ENCODE measurements at places on chromosomes 4 and X.

DNA sequence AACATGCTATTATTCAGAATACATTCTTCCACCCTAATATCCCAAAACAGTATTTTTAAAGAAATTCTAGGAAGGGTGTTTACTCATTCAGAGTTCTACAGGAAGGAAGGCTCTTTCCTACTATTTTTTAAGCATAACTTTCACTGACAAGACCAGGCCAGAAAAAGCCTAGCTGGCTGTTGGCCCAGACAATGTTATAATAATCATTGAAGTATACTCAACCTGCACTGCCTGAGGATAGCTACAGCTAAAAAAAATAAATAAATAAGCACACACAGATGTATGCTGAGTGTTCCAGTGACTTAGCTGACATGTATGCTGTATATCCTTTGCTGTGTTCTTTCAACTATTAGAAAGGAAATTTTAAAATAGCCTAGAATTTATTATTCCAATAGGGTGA is 145.8 kb upstream of the SPRY1 start:
- DNase-seq, result no peak

- DNase-seq, result no peak
Observed at GRCh38 chr4:10944321-10944720, 259.8 kb upstream of the CLNK start.

GRCh38 chr4:25900310-25900709 is 13.7 kb upstream of the SMIM20 start:
- no peak for DNase-seq

DNA sequence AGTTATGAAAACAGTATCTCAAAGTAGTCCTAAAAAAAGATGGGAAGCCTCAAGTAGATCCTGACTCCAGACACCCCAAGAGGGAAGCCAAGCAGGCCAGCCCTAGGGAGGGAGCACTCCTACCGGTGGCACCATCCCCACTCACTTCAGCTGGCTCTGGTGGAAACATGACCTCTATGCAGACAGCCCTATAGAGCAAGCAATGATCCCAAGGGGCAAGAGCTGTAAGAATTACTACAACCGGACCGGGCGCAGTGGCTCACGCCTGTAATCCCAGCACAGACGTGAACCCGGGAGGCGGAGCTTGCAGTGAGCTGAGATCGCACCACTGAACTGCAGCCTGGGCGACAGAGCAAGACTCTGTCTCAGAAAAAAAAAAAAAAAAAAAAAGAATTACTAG is 5.7 kb downstream of the LETM1 start:
- no peak for DNase-seq

DNA sequence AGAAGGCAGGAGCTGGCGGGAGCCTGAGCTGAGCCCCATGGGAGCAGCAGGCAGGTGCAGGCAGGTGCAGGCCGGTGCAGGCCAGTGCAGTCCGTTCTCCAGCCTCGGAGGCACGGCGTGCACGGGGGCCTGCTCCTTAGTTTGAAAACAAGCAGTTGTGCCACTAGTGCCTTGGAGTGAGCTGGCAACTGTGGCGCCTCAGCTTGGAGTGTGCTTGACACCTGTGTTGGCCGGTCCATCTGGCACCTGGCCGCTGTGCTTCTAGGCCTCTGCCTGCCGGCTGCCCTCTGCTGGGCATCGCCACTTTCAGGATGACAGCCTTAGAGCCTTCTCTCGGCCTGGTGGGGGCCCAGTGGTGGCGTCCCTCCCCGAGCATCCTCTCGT is 47.9 kb downstream of the RGS12 start:
- no peak for DNase-seq

DNA sequence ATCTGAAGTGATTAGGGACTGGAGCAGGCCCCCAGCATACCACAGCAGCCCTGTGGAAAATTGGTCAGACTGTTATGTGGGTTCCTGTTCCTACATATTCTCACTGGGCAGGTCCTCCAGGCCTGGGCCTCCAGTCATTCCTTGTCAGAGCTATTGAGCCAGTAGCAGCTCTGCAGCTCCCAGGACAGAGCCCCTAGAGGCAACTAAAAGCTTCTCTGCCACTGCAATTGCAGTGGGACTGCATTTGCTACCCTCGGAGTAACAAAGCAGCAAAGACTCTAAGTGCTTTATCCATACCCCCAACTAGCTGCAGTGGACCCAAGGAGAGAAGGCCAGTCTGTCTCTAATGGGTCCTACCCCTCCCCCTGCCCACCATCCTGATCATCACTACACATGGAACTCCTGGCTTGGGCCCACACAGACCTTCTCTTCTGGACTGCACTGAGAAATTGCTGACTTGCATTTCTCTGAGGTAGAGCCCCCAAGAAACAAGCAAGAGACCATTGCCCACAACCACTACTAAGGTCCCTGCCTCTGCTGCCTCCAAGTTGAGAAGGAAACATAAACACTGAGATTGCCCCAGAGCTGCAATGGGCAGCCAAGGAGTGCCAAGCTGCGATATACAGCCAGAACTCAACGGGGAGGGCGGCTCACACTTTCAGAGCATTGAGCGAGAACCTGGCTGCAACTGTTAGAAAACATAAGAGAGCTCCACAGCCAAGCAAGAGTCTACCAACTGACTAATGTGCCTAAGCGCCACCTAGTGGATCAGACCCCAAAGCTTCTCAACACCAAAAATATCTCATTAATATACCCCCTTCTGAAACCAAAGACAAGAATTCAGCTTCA is 738.7 kb upstream of the NDST4 start:
- DNase-seq, result no peak

DNA sequence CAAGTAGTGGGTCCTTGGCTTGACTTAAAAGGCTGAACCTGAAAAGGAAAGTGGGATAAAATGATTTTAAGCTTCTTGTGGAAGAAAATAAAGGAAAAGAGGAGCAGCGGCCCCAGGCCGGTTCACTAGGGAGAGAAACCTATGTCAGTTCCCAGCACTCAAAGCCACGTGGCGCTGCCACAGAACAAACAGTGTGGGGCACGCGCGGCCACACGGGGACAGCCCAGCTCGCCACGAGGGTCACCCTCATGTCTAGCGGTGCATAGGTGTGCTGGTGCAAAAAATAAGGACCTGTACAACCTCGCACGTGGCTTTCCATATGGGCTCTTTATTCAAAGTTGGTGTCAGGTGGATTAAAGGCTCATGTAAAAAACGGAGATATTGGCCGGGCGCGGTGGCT is 17.1 kb downstream of the MSANTD1 start:
- DNase-seq, result no peak

DNA sequence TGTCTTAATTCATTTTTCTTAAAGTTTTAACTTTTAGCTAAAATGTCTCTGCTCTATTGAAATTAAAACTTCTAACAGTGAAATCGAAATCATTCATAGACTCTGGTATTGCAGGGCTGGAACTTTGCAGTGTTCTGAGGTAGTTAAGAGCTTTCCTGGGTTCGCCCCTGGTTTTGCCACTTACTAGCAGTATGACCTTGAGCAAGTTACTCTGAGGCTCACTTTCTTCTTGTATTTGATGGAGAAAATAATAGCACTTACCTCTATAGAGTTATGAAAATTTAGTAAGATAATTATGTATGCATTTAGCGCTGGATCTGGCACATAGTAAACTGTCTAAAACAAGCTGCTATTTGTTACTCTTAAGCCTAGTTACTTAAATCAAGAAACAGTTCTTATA is 1.7 kb downstream of the SLAIN2 start:
- DNase-seq, result no peak

DNA sequence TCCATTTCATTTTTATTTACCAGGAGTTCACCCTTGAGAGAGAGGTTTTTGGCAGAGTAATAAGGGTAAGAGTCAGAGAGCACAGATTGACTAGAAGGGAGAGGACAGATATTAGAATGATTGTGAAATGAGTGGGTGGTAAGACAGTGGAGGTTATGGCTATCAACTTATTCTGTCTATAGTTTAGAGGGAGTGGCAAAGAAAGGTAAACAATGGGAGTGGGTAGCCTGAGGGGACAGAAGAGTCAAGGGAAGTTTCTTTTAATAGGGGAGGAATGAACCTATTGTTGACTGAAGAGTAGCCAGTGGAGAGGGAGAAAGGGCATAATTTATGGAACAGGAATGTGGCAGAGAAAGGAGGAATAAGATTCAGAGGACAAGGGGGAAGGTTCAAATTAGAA is 186.5 kb upstream of the NRK start:
- no peak for DNase-seq

DNA sequence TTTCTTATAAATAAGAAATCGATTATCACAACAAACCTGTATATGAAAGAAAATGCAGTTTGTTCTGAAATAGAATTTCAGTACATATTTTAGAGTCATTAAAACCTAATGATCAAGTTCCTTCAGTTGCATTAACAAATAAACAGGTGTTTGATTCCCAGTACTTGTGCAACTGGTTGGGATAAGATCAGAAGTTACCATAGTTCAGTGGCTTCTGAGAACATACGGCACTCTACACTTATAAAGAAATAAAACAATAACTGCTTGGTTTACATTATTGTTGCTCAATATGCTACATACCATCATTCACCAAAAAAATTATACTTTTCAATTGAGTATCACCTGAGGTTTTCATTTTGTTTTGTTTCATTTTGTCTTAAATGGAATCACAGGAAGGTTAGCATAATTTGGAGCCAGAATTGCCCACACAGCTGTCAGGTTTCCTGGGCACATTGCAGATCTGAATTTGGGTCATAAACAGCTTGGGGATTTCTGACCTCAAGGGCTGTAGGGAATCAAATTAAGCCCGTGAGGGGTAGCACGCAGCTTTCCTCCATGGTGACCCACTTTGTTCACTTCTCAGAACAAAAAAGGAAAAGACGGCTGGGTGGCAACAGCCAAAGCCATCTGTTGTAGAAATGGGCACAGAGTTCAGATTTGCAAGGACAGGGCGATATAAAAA is 14.9 kb upstream of the CCNG2 start:
- DNase-seq, result peak; percentile 16

DNA sequence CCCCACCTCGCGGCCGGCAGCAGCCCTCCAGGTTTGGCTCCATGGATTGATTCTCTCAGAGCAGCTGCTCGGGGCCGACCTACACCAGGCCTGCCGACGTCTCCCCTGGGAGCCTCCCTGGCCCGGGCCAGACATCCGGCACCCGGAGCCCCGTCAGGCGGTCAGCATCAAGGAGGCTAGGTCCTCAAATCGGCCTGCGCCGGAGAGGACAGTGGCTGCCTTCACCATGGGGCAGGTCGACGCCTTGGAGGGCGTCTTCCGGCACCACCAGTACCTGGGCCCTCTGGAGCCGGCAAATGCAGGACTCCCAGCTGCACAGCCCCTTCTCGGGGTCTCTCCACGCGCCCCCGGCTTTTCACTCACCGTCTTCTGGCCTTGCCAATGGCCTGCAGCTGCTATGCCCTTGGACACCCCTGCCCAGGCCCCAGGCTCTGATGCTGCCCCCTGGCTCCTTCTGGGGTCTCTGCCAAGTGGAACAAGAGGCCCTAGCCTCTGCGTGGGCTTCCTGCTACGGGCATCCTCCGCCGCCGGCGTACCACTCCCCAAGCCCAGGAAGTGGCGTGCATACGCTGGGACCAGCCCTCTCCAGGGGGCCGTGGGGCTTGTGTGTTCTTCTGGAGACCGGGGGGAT is 341.8 kb downstream of the MAGEB5 start:
- no peak for DNase-seq

- DNase-seq, result no peak
Observed at GRCh38 chrX:41789374-41789773, 65.4 kb downstream of the GPR82 start.

DNA sequence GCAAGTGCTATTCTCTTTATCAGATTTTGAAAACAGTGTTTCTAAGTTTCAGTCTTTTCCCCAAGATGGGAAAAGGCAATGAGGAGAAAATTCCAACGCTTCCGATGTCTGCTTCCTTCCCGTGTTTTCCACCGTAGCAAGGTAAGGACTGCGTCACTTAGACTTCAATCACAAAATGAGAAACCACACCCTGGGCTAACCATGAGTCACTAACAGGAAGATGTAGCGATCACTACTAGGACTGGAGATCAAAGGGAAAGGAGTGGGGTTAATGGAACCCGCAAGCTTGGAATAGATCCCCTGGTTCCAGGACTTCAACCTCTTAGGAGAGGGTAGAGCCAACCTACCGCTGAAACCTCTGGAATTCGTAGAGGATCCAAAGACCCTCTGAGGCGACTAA is 250.7 kb upstream of the ZFP42 start:
- DNase-seq, result no peak

GRCh38 chr4:71254451-71255012 is 84.3 kb upstream of the SLC4A4 start:
- DNase-seq, result no peak

GRCh38 chr4:107363125-107363524 is 327.0 kb upstream of the DKK2 start:
- no peak for DNase-seq

GRCh38 chr4:73139991-73140390 is 70.5 kb upstream of the COX18 start:
- DNase-seq, result no peak

DNA sequence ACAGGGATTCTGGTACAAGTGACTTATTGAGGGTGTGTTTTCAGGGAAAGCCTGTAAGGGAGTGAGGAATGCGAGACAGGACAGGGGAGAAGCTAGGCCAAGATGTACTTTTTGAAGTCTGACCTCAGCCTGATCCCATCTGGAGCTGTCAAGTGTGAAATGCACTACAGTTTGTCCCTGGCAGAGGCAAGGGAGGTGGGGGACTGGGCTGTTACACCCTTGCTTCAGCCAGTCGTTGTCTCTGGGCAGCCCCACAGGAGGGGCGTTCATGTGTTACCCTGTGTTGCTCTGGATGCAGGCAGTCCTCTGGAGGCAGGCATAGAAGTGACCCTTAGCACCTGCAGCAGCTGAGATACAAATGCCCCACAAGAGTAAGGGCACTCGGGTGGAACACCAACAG is 25.8 kb downstream of the PPEF1 start:
- no peak for DNase-seq

- no peak for DNase-seq
Observed at GRCh38 chr4:123230061-123230460, 166.5 kb upstream of the SPRY1 start.

GRCh38 chrX:3815896-3816664 is 102.6 kb upstream of the PRKX start:
- DNase-seq, result no peak

DNA sequence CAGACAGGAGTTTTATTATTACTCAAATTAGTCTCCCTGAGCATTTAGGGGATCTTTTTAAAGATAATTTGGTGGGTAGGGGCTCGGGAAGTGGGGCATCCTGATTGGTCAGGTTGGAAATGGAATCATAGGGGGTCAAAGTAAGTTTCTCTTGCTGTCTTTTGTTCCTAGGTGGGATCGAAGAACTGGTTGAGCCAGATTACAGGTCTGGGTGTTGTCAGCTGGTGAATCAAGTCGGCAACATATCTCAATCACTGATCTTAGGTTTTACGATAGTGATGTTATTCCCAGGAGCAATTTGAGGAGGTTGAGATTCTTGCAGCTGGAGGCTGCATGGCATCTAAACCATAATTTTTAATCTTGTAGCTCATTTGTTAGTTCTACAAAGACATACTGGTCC is 629.5 kb upstream of the AMOT start:
- no peak for DNase-seq

DNA sequence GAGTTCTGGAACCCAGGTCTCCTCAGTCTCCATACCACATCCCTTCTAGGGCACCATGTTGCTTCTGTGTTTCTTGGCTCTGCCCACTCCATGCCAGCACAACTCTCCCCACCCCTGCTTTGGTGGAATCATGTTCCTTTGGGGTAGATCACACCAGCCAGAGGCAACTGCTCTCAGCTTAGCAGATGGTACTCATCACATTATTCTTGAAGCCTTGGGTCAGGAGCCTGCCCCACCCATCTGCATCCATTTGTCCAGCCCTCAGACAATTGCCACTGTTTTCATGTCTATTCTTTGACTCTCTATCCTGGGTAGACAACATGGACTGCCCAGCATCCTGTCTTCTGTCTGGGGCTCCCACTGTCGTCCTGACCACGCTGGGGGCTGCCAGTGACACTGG is 147.6 kb downstream of the PTTG2 start:
- no peak for DNase-seq
